ENCODE measurements at places on chromosomes 1 and 21.

- no peak for DNase-seq
Observed at GRCh38 chr1:40606978-40607377, 58.5 kb downstream of the RIMS3 start.

- DNase-seq = no peak
Observed at GRCh38 chr1:89085781-89086180, 20.8 kb upstream of the GBP1 start.

- DNase-seq = no peak
Observed at GRCh38 chr1:56028244-56028643, 551.1 kb downstream of the PLPP3 start.

- DNase-seq = no peak
Observed at GRCh38 chr1:74772945-74773344, 40.0 kb downstream of the TYW3 start.

GRCh38 chr1:45753248-45754037 lies 3.0 kb upstream of the IPP start:
- no peak for DNase-seq

GRCh38 chr21:45095505-45095904 lies 21.1 kb downstream of the ADARB1 start:
- no peak for DNase-seq

DNA sequence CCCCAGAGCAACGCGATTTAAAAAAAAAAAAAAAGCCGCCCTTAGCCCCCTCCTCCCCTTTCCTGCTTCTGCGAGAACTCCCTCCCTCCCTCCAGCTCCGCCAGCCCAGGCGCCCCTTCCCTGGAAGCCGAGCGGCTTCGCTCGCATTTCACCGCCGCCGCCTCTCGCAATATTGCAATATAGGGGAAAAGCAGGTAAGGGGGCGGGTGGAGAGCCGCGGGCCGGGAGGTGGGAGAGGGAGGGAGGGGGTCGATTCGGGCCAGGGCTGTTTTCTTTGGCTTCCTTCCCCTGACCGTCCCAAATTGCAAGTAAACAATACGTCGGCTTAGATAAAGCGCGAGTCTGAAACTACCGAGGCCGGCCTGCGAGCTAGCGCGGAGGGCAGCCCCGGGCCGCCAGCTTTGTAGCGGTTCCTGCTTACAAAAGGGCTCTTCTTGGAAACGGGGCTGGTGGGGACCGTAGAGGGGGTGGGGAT lies 408 bp downstream of the LMO4 start:
- DNase-seq = no peak

GRCh38 chr1:175363031-175363430 lies 170.5 kb upstream of the KIAA0040 start:
- DNase-seq = no peak

- DNase-seq = no peak
Observed at GRCh38 chr1:89631816-89632656, 884 bp upstream of the LRRC8C start.

DNA sequence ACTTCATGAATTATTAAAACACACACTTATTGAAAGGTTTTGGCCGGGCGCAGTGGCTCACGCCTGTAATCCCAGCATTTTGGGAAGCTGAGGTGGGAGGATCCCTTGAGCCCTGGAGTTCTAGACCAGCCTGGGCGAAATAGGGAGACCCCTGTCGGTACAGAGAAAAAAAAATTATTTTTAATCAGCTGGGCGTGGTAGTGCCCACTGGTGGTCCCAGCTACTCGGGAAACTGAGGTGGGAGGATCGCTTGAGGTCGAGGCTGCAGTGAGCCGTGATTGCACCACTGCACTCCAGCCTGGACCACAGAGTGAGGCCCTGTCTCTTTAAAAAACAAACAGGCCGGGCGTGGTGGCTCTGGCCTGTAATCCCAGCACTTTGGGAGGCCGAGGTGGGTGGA lies 1.7 kb downstream of the GABPB2 start:
- no peak for DNase-seq

DNA sequence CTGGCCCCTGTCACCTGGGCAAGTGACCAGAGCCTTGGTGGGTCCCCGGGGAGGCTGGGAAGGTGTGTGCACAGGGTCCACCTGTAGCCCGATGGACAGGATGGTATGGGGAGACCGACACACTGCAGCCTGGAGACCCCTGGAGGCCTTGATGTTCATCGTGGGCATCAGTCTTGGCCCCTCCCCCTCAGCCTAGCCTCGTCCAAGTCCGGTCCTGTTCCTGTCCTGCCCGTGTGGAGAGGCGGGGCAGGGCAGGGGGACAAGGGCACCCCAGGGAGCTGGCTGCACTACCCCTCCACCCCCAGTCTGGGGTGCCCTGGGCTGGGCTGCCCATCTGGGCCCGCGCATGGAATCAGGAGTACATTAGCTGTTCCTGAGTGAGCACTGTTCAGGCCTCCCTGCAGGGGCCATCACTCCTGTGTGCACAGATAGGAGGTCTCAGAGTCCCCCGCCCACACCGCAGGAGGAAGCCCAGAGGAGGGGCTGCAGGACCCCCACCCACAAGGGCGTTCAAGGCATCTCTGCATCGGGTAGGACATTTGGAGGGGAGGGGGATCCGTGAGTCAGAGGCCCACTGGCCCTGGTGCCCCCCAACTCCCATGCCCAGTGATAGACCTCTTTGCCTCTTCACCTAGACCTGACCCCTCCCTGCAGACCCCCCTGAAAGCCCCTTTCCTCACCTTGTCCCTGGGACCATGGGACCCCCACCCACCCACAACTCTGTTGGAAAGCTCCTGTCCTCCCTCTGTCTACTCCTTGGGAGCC lies 63.2 kb downstream of the WNT9A start:
- DNase-seq = no peak

DNA sequence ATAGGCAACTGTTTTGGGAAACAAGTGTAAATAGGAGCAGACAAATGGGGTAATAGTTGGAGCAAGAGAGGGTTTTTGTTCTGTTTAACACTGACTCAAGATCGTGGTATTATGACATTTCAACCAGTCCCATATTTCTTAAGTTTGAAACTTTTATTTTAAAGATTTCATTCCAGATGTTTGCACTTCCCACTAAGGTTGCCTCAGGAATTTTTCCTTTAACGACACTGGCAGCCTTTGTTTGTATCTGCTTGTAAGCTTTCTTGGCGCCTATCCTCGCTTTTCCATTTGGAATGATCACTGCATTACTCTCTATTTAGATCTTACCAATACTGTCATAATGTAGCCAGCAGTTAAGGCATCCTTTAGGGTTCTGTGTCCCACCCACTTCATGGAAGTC lies 67.7 kb downstream of the ALG6 start:
- DNase-seq = no peak

DNA sequence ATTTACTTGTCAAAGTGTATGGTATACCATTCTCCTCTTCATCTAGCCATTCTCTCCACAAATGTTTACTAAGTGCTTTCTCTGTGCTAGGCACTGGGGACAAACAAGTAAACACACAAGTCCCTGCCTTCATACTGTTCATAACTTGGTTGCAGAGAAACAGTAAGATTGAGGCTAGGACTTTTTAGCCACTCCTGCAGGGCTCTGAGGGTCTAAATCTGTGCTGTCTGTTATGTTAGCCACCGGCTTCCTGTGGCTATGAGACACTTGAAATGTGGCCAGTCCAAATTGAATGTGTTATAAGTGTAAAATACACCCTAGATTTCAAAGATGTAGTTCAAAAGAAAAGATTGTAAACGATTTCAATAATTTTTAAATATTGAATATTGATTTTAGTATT lies 50.2 kb downstream of the AZIN2 start:
- no peak for DNase-seq

GRCh38 chr1:37410815-37411214 lies 63.6 kb upstream of the ZC3H12A start:
- DNase-seq = peak; percentile 13

DNA sequence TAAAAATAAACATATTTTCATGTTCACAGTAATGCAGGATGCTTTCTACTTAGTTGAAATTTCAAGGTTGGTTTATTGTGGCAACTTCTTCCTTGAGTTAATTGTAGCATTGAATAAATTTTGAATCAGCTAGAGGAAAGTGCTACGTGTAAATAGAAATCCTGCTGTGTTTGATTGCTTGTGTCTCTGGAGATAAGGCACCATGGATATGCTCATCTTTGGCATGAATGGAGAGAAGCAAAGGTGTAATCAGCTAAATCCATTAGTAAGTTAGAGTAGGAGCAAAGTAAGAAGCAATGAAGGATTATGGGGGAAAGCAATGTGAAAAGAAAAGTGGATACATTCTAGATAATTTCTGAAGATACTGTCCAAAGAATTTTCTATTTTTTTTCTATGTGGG lies 331.1 kb downstream of the PTPRC start:
- DNase-seq = no peak

GRCh38 chr1:175427625-175428024 lies 235.0 kb upstream of the KIAA0040 start:
- DNase-seq = no peak

DNA sequence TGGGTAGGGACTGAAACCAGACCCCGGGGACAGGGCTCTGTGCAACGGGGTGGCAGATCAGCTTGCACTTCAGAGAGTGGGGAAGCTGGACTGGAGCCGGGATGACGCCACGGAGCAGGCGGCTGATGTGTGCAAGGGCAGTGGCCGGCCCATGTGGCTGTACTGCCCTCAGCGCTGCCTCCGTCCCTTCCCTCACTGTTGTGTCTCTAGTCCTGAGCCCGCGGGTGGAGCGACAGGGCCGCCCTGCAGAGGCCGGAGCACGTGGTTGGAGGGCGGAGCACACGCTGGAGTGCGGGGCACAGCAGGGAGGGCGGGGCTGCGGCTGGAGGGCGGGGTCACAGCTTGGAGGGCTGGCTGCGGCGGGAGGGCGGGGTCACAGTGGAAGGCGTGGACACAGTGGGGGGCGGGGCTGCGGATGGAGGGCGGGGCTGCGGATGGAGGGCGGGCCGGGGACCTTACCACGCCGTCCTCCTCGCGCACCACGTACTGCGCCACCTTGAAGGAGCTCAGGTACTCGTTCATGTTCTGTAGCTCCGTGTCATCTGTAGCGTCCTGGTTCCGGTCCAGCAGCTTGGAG lies 52.4 kb downstream of the CHD5 start:
- DNase-seq = peak; percentile 40

DNA sequence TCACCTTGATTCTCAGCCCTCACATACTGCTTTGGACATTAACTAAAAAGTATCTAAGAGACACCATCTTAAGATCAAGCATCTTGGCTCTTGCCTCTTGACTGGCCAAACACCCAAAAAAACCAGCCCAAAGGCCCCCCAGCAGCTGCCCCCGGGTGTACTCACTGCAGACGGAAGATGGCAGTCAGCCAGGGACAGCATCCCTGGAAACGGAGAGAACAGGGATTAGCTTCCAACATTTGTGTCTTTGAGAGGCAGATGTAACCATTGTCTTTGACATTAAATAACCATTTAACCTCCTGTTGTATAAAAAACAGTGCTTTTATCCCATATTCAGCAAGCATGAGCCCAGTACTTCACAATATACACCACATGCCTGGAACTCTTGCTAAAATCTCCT lies 11.3 kb downstream of the TMEM63A start:
- DNase-seq = no peak

GRCh38 chr1:101942516-101943193 lies 54.1 kb downstream of the OLFM3 start:
- DNase-seq = no peak

DNA sequence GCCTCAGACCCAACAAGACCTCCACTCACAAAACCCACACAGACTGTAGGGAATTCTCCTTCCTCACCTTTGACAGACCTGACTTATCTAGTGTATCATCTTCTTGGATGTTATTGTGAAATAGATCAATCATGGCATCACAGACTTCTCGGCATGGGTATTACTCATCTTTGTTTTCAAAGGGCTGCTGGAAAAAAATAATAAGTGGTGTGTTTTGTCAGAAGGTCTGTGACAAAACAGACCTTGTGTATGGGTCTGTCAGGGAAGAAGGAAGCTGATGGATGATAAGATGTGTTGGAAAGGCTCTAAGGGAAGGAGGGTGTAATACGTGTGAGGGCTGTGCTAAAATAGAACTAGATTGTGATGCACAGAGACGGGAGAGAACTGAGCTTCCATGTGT lies 13.9 kb upstream of the S100A7 start:
- DNase-seq = no peak

DNA sequence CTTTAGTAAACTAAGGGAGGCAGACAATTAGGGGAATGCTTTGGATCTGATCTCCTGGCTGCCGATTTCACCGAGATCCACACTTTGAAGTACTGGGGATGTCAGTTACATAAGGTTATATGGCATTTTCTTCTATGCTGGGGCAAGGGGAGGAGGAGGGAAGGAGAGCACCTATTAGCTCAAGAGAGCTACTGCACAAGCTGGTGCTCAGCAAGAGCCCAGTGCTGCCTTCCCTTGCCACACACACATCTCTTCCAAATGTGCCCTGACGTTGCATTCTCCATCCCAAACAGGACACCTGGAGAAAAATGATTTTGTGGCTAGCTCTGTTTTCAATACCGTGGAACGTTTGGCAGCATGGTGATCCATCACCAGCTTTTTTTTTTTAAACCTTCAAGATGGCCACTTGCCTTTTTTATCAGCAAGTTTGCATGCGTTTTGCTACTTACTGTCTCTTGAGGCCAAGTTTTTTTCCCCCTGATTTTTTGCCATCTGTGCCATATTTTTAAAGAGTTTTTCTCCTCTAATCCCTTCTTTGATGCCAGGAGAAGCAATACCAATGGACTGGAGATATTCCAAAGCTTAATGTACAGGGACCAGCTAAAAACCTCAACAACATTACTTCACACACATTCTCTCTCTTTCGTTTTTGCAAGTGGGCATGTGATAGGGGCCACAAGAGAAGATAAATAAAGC lies 66.6 kb downstream of the PAPPA2 start:
- no peak for DNase-seq

- no peak for DNase-seq
Observed at GRCh38 chr1:176531921-176532897, 69.2 kb downstream of the PAPPA2 start.

DNA sequence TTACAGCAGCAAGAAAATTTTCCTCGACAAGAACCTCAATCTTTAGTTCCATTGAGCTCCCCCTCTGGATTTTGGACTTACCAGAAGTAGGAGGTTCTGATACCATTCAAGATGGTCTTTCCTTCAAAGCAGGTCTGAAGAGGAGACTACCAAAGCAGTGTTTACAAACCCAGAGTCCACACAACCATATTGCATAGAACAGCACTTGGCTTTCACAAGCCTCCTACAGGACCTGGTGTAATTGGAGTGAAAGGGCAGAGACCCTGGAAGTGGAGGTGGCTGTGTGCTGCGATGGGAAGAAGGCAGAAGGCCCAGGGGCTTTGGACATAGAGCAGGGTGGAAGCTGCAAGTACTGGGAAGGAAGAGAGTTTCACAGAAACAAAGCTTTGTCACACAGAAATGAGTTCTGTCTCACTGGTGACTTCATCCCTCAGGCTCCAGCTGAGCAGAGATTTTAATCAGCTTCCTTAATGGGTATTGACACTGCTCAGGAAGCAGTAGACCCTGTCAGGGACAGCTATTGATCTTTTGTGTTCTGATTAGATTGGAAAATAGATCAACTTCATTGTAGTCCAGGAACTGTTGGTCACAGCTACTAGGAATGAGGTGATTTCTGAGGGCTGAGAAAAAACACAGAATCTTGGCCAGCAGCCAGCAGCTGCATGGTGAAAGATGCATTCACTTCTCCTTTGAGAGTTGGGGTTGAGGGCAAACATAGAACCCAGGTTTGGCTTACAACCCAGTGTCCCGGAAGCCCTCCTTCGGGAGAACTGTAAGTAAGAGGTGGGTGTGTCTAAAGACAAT lies 124.0 kb downstream of the SYT2 start:
- DNase-seq = no peak

- DNase-seq = no peak
Observed at GRCh38 chr1:215267495-215267894, 185.0 kb downstream of the KCNK2 start.
